ENCODE measurements at places on chromosomes 7 and 10. TPM values are rescaled to one million over a fixed set of nuclear protein-coding genes. Genes with fewer than 3 reads are reported as not detected.
A peak's percentile ranks its signal among the peaks of the same experiment; 100 is the strongest.

DNA sequence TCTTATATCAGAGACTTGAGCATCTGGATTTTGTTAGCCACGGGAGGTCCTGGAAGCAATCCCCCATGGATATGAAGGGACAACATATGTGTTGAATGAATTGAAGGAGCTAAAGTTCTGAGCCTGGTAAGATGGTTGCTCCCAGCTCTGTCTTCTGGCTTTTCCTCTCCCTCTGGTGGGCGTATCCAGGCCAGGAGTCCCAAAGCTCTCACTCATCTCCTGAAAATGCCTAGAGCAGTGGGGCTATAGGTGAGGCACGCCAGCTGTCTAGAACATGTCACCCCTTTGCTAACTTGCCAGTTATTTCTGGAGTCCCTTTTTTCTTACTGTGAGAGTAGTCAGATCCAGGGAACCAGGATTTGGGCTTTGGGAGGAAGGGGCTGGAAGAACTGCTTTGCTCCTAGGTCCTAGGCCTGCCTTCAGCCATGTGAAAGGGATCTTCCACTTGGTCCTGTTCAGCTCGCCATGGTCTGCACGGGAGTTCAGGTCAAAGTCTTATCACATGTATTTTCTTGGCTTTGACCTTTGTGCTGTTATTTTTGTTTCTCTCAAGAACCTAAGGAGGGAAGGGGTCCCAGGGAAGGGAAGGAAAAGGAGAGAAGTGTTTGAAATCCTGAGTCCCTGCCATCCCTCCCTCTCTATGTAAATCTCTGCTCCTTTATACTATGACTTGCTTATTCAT, 73.6 kb downstream of the MINPP1 start:
- no peak for DNase-seq

- DNase-seq, result no peak
Measured at GRCh38 chr7:38049679-38050078, 128.4 kb upstream of the STARD3NL start.

- DNase-seq, result no peak
Measured at GRCh38 chr7:149454006-149454405, 6.9 kb downstream of the ZNF777 start.

GRCh38 chr10:30445711-30446110, 11.7 kb downstream of the MAP3K8 start:
- no peak for DNase-seq

- DNase-seq, result no peak
Measured at GRCh38 chr10:110442746-110443145, 55.0 kb upstream of the DUSP5 start.

DNA sequence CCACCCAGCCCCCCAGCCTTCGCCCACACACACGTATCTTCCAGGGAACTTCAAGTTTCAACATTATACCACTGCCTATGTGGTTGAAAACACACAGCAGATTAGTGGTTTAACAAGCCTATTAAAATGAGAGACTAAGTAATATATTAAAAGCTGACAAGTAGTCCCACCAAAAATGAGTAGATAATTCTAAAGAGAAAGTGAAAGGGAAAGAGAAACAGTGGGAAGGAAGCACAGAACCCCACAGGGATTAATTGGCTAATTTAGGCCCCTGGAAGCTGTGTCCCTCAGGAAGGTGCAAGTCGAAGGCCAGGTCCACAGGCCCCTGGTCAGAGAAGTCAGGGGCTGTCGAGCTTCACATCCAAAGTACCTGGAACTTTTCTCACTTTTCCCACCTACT, 210.5 kb upstream of the YAE1 start:
- no peak for DNase-seq

DNA sequence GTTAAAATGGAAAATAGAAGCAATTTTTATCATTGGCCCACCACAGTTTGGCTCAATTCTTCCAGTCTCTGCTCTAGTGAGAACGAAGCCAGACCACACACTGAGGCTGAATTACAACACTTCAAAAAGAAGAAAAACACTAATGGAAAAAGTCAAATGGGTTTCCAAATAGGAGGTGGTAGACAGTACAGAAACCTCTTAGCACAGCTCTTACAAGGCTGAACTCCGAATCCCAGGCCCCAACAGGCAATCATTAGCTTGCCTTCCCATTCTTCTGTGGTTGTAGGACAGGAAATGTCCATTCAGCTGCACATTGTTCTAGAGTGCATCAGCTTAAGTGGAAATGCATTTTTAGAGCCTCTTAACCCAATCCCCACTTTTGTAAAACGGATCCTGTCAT, 115.1 kb upstream of the MEOX2 start:
- DNase-seq, result peak; percentile 73

- no peak for DNase-seq
Measured at GRCh38 chr10:47288916-47289495, 11.0 kb upstream of the GDF10 start.

DNA sequence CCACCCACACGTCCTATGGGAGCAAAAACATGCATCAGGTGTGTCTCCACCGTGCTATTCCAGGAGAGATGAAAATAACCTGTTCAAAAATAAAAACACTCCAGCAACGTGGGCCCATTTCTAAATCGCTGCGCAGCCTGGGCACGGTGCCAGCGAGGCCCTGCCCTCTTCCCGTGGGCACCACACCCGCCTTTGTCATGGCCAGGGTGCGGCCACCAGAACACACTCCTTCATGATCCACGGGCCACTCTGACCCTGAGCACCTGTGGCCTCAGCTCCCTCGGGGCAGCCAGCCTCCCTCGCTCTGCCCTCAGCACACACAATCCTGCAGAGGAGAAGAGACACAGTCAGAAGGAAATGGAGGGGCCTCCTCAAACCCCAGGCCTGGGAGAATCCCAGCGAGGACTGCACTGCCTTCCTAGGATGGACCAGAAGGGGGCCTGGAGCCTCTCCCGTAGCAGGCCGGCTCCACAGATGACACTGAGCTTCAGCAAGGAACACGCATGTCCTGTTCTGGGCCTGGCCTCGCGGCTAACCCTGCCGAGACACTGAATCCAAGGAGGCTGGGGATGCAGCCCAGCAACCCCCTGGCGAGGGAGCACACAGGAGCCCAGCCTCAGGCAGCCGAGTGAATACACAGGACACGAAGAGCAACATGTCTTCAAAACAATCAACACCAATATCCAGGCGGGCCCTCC, 169.0 kb downstream of the MAD1L1 start:
- DNase-seq, result no peak

- DNase-seq, result no peak
Measured at GRCh38 chr7:108307194-108307593, 149.0 kb downstream of the NRCAM start.

DNA sequence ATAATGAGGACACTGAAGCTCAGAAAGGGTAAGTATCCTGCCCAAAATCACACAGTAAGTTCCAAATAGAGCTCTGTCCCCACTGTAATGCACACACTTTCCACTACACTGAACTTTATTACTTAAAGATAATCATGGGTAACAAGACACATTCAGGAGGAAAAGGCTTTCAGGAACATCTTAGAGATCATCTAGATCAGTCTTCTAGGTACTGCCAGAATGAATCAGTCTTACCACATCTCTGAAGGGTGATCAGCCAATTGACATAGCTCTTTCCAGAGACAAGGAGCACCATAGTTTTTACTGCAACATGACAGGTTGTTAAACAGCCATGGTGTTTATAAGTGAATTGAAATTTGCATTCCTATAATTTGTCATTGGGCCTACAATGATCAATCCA, 5.4 kb upstream of the HERPUD2 start:
- DNase-seq, result no peak

DNA sequence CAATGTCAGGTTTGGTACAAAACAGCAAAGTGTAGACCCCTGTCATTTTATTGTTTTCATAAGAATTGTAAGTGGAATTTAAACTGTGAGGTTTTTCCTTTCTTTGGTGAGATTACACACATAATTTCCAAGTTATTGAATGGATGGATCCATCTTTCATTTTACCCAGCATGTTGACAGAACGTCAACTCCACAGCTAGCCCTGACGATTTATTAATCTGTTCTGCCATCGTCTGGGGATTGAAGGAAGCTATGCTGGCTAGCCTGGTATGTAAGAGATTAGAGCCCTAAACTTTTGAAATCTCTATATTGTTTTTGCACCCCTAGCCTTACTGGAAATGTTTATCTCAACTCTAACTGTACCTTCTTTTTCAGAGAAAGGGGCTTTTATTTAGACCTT, 8.6 kb downstream of the WNT16 start:
- peak; percentile 27 for DNase-seq

DNA sequence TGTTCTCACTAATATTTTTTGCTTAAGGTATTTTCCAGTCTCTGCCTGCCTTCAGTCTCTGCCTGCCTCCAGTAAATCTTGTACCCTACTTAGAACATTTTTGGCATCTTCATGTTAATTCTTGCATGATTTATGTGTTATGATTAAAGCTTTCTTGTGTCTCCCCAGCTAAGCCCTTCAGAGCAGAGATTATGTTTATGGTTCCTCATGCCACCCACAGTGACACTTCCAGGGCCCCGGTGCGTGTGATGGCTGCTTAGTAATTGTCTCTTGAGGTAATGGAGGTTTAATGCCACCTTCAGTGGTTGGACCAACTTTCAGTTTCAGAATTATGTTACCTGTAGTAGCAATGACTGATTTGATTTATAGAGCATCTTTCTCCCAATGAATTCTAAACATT, 70.6 kb upstream of the MET start:
- DNase-seq, result no peak

- no peak for DNase-seq
Measured at GRCh38 chr7:76285604-76286374, 16.7 kb upstream of the HSPB1 start.

DNA sequence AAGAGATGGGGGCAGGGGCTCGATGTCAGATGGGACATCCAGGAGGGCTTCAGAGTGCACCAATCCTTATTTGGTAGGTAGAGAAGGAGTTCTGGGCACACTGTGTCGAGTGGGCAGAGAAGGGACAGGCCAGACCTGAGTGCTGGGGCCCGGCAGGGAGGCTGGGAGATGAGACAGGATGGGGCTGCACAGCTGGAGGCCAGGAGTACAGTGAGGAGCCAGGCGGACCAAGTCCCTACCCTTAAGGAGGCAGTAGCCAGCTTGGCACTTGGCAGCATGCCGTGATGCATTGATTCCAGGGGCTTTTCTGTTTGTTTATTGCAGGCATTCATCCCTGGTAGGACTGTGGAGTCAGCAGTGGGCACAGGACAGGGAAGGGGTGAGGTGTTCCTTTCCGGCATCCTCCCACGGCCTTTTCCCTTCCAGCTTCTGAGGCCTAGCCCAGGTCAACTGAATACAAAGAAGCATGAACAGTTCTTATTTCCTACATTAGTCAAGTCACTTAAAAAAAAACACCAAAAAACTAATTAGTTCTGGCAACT, 168.8 kb upstream of the CDCA7L start:
- DNase-seq, result no peak

GRCh38 chr7:112140600-112140999, 65.6 kb downstream of the DOCK4 start:
- no peak for DNase-seq

GRCh38 chr7:45638916-45639315, 64.7 kb downstream of the ADCY1 start:
- no peak for DNase-seq

Gene CLDN4
- total RNA-seq, result 1.2 TPM

Gene ZNF117
- total RNA-seq, result 0.08 TPM

Gene MINPP1
- total RNA-seq, result 26.5 TPM

Gene GUSB
- 19.2 TPM for total RNA-seq

Gene STAG3
- total RNA-seq, result 0.23 TPM

Gene MTG1
- 55.6 TPM for total RNA-seq
